ENCODE measurements at places on chromosomes 4 and X. TPM values are rescaled to one million over a fixed set of nuclear protein-coding genes. Genes with fewer than 3 reads are reported as not detected.
A peak's percentile ranks its signal among the peaks of the same experiment; 100 is the strongest.

The PASD1 gene
- not detected for total RNA-seq

The SASH3 gene
- 1.8 TPM for total RNA-seq

The BEX5 gene
- 0.40 TPM for total RNA-seq

DNA sequence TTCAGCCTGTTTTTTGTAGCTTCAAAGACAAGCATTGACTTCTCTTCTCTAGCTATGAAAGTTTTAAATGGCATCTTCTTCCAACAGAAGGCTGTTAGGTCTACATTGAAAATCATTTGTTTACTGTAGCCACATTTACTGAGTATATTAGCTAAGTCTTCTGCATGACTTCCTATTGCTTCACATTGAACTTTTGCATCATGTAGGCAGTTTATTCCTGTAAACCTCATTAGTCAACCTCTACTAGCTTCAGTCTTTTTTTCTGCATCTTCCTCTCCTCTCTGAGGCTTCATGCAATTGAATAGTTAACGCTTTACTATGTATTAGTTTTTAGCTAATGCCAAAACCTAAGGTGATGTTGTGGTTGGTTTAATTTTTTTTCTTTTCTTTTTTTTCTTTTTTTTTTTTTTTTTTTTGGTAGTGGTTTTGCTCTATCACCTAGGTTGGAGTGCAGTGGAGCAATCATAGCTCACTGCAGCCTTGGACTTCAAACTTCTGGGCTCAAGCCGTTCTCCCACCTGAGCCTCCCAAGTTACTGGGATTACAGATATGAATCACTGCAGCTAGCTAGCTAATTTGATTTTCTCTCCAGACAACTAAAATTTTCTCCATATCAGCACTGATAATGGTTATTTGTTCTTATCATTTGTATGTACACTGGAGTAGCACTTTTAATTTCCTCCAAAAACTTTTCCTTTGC lies 3.4 kb downstream of the UGT2A3 start:
- no peak for DNase-seq

- no peak for DNase-seq
Measured at GRCh38 chr4:3630136-3630597, 97.9 kb upstream of the LRPAP1 start.

DNA sequence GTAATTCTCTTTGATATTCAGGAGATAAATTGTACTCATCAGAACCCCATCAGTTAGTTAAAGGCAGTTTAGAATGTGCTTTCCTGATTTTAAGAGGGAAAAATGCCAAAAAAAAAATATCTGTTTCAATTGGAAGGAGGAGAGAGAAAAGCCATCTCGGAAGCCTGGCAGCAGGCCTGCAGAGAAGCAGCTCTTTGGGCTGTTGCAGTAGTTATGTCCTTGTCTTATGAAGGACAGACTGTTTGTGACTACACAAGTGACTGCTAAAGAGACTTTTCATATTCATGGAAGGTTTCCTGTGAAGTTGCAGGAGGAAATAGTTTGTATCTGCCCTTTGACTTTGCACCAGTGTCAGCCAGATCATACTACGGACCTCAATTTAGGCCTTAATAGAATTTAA lies 88.8 kb downstream of the DCLK2 start:
- peak; percentile 49 for DNase-seq

- no peak for DNase-seq
Measured at GRCh38 chrX:147322496-147322895, 508.0 kb upstream of the CXorf51A start.

DNA sequence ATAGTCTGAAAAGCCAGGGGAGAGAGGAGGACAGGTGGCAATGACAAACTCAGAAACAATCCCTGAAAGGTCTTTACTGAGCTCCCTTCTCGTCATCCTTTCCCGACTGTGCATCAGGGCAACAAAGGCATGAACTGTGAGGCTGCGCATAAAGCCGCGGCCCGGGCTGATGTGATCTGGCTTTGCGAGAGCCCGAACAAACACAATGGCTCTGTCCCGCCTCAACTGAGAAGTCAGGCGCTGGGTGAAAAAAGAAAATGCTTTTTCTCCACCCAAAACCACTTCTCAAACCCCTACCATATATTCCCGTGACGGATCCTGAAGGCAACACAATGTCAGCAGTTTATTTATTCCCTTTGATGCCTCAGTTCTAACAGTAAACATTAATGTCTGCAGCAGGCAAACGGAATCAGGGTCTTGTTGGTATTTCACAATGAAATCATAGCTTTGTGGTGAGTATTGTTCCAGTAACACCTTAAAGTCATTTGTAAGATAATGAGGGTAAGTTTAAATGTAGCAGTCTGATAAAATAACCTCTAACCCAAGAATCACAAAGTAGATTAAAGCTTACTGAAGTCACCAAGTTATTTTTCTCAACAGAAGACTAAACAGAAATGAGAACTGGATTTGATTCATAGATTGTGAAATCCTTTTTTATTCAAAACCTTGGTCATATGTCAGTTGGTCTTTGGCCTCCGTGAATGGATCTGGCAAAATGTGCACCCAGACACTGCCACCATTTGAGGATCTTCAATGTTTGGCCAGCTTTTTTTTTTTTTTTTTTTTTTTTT lies 67.4 kb downstream of the APBB2 start:
- DNase-seq: peak; percentile 44

DNA sequence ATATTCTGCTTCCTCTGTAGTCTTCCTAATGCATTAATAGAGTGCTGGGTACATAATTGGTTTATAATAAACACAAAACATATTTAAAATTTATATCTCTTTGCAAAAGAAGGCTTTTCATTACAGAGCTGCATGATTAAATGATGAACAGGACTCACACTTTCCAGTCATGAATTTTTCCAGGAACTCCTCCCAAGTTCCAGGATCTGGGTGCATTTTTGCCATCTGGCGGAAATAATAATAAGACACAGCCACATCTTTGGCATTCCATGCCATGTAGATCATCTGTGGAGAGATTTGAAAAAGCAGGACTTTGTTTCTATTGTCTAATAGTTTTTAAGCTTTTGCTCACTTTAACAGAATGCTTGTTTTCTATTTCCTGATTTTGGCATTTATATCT lies 40.2 kb upstream of the SULT1B1 start:
- DNase-seq: no peak

DNA sequence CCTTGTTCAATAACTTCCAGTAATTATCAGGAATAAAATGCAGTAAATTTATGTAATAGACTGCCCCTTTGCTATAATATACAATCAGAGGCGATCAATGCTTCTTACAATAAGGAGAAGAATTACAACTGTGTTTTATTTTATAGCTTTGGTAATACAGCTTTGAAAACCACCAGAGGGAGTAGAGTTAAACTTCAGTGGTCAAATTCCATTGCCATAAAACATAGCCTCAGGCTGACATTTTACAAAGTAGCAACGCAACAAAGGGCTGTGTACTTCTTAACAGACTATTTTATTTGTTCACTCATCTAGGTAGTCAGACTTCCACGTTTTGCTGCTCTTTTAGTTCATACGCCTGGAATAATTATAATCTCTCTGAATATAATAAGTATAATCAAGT lies 58.5 kb downstream of the TEX13C start:
- DNase-seq: no peak

DNA sequence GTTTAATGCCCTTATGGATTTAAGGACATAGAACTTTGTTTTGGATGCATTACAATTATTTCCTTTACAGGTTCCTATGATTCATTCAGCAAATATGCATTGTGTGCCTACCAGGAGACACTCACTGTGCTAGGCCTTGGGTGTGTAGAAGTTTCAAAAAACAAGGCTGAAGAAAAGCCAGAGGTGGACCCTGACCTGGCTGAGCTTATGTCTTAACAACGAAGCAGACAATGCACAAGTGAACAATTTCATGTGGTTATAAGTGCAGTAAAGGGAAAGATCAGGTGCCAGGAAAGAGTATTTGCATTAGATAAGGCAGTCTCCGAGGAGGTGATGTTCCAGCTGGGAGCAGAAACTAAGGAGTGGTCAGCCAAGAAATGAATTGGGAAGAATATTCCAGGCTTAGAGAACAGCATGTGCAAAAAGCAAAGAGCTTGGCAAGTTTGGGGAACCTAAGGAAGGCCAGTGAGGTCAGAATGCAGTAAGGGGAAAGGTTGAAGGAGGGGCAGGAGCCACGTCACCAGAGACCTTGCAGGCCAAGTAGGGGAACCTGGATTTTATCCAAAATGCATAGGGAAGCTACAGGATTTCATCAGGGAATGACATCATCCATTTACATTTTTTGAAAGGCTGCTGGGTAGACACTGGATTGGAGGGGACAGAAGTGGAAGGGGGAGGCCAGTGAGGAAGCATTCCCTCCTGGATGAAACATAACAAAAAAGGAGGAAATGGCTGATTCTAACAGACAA lies 193.6 kb downstream of the SOWAHB start:
- no peak for DNase-seq

DNA sequence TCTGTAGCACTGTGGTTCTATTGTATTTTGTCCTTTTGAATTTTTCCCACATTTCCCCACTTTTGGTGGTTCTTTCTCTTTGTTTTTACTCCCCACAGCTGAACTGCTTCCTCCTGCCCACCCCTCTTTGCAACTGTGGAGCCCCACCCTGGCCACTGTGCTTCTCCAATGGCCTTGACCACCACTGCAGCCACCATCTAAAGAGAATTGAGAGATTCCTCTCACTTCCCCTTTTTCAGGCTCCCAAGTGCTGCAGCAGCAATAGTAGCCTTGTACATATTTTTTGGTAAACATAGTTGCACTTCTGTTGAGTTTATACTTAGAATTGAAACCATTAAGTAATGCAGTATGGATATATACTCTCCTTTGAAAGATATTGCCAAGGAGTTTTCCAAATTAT lies 51.3 kb upstream of the FRMPD3 start:
- no peak for DNase-seq

DNA sequence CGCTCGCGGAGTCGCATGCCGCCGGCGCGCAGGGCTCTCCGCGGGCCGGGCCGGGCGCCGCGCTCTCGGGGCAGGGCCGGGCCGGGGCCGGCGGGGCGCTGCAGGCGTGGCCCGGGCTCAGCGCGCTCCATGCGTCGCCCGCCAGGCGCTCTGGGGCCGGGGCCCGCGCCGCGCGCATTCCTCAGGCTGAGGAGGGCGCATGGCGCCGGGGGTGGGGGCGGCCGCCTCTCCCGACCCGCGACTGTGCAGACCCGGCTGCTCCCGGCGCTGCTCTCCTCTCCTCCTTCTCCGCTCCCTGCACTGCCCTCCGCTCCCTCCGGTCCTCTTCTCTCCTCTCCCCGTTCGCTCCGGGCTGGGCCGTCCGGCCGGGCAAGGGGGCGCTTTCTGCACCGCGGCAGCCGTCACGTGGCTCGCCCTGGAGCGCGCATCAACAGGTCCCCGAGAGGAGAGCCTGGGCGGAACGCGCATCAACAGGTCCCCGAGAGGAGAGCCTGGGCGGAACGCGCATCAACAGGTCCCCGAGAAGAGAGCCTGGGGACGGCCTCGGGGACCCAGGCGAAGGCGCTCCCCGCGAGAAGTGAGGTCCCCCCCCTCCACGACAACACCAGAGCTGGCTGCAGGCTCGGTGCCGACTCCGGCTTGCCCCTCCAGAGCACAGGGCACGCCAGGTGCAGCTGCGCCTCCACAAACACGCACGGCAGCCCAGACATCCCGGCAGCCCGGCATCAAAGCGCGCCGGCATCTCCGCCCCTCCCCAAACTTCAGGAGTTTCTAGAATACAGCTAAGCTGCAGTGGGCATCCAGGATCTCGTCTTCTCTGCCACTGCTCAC lies 12.9 kb downstream of the PPP2R3B start:
- DNase-seq: peak; percentile 74

- DNase-seq: no peak
Measured at GRCh38 chr4:64394469-64394868, 14.8 kb downstream of the TECRL start.

DNA sequence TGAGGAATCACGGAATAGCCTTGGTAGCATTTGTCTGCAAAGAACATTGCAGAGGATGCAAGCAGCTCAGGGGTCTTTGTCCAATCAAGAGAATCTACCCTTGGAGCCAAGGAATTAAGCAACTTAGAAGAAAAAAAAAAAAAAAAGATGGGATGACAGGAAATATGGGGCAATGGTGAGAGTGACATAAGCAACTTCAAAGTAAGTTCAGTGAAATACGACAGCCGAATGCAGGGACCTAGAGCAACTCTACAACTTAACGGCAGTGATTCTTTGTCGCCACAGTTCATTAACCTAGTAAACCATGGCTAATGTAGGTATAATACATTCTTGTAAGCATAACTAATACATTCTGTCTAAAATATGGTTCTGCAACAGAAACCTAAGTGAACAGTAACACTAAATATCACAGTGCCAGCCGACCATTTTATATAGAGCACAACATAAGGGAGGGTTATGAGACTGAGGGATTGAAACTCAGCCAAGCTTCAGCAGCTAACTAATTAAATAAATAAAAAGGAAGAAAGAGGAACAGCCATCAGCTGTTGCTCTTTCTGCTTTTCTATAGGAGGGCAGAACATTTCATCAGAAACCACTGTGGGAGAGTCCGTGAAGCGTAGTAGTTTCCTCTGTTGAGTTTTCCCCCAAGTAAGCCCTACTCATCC lies 74.7 kb downstream of the PPARGC1A start:
- DNase-seq: no peak

GRCh38 chr4:47612116-47613023 lies 127.3 kb downstream of the ATP10D start:
- DNase-seq: no peak

GRCh38 chr4:182405087-182405486 lies 161.9 kb downstream of the TENM3 start:
- no peak for DNase-seq

DNA sequence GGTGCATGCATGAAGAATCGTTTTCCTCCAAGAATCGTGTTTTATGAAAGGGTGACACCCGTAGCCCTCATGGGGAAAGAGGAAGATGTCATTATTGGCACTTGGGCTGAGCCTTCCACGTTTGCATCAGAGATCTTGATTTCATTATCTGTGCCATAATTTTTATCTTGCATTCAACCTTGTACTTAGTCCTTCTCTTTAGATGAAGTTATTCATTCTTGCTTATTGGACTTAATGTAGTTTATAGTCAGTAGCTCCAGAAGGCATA lies 66.8 kb downstream of the GAB1 start:
- DNase-seq: no peak

- no peak for DNase-seq
Measured at GRCh38 chr4:104976262-104976661, 170.4 kb upstream of the TET2 start.

- no peak for DNase-seq
Measured at GRCh38 chrX:118347131-118347530, 1.2 kb downstream of the WDR44 start.

- no peak for DNase-seq
Measured at GRCh38 chr4:92066485-92066884, 237.3 kb upstream of the GRID2 start.
